ENCODE measurements at places on chromosomes 1 and 21. TPM values are rescaled to one million over a fixed set of nuclear protein-coding genes. Genes with fewer than 3 reads are reported as not detected.
A peak's percentile ranks its signal among the peaks of the same experiment; 100 is the strongest.

DNA sequence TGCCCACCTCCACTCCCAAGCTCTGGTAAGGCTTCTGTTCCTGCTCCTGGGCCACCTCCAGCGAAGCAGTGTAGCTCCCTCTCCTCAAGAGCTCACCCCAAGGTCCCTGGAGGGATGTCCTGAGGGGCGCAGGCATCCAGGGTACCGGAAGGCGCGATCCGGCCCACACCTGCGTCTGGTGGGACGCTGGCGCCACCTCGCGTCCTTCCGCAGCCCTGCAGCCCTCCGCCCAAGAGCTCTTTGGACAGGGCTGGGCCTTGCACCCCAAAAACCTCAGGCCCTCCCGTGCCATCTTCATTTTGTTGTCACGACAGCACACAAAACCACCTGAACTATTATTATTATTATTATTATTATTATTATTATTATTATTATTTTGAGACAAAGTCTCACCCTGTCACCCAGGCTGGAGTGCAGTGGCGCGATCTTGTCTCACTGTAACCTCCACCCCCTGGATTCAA lies 49.2 kb upstream of the PAX7 start:
- DNase-seq = peak; percentile 81
- H3K4me1 ChIP-seq = no peaks in the 10 kb centered on the region
- no peak overlapping the region for H3K27ac ChIP-seq

GRCh38 chr21:19547951-19548840 lies 1144.6 kb upstream of the TMPRSS15 start:
- peaks cover 5% of the 10 kb centered on the region for H3K27me3 ChIP-seq
- no peak for DNase-seq
- peaks cover 57% of the 10 kb centered on the region for H3K36me3 ChIP-seq
- peaks cover 6% of the 10 kb centered on the region for H3K4me1 ChIP-seq
- no peak overlapping the region for H3K4me3 ChIP-seq

- H3K27me3 ChIP-seq = no peaks in the 10 kb centered on the region
- peaks cover 18% of the 10 kb centered on the region for H3K4me1 ChIP-seq
- no peaks in the 10 kb centered on the region for H3K36me3 ChIP-seq
- H3K4me3 ChIP-seq = no peak overlapping the region
- no peak overlapping the region for H3K27ac ChIP-seq
Measured at GRCh38 chr1:162988869-162989268, 80.3 kb upstream of the RGS4 start.

DNA sequence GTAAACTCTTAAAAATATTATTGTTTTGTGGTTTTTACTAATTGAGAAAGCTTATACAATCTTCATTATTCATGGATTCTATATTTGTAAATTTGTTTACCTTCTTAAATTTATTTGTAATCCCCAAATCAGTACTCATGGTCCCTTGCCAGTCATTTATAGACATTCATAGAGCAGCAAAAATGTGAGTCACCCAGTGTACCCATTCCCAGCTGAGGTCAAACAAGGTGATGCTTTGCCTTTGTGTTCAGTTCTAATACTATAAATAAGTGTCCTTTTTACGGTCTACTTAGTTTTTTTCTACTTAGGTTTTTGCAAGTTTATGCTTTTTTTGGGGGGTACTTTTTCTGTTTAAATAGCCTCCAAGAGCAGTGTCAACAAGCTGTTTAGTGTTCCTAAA lies 36.1 kb downstream of the SORT1 start:
- H3K27ac ChIP-seq = no peak overlapping the region
- H3K4me3 ChIP-seq = no peak overlapping the region
- H3K36me3 ChIP-seq = peaks cover 11% of the 10 kb centered on the region
- H3K27me3 ChIP-seq = no peaks in the 10 kb centered on the region
- H3K4me1 ChIP-seq = peaks cover 19% of the 10 kb centered on the region

GRCh38 chr1:56399795-56400194 lies 179.6 kb downstream of the PLPP3 start:
- no peak for DNase-seq
- no peak overlapping the region for H3K4me3 ChIP-seq
- no peaks in the 10 kb centered on the region for H3K36me3 ChIP-seq
- H3K27ac ChIP-seq = no peak overlapping the region
- H3K4me1 ChIP-seq = peaks cover 3% of the 10 kb centered on the region

DNA sequence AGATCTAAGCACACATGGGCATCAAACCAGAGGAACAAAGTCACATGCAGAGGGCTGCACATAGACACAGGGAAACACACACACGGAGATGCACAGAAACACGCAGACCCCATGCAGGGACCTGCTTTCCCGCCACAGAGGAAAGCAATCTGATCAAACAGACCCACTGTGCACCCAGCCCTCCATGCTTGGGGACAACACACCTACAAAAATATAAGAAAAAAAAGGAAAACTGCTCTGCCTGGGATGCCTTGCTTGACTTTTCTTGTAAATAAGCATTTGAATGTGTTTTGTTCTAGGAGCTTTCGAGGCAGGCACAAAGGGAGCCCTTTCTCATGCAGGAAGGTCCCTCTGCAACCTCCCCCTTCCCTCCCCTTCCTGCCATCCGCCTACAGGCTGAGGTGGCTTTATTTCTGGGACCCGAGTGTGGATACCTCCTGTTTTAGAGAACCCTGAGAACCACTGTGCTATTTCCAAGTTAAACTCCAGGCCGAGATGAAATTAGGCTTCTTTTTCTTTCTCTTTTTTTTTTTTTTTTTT lies 3.5 kb upstream of the ICMT start:
- no peak for DNase-seq
- H3K4me3 ChIP-seq = peak overlapping the region; percentile 59
- peaks cover under 1% of the 10 kb centered on the region for H3K36me3 ChIP-seq
- H3K27me3 ChIP-seq = peaks cover 9% of the 10 kb centered on the region

GRCh38 chr1:204390751-204391466 lies 20.7 kb downstream of the PPP1R15B start:
- H3K4me3 ChIP-seq = no peak overlapping the region
- no peak for DNase-seq
- no peaks in the 10 kb centered on the region for H3K4me1 ChIP-seq

DNA sequence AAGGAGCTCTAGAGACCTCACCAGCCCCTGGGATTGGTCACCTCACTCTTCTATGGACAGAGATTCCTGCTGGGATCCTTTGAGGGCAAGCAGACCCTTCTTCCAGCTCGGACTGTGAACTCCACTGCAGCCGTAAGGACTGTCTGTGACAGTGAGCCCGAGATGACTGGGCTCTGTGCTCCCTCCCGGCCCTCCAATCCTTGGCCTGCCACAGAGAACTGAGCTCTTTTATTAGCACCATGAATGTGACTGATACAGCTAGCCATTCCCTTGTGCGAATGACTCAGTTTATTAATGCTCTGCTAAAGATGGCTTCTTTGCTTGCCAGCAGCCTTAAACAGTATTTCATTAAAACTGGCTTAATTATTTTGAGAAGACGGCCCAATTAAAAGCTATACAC lies 194.6 kb upstream of the LMO4 start:
- DNase-seq = no peak
- no peaks in the 10 kb centered on the region for H3K36me3 ChIP-seq
- H3K4me1 ChIP-seq = peaks cover 22% of the 10 kb centered on the region
- H3K4me3 ChIP-seq = no peak overlapping the region

- no peak overlapping the region for H3K4me3 ChIP-seq
- no peaks in the 10 kb centered on the region for H3K36me3 ChIP-seq
- H3K27me3 ChIP-seq = no peaks in the 10 kb centered on the region
- H3K4me1 ChIP-seq = no peaks in the 10 kb centered on the region
- no peak overlapping the region for H3K27ac ChIP-seq
Measured at GRCh38 chr21:35314857-35315582, 265.9 kb upstream of the RUNX1 start.

GRCh38 chr1:226972931-226973330 lies 32.8 kb downstream of the COQ8A start:
- 0 out of 2 replicates have a peak, but pooled peaks cover 3% of the 10 kb centered on the region for H3K4me1 ChIP-seq
- H3K27ac ChIP-seq = no peak overlapping the region
- peaks cover 10% of the 10 kb centered on the region for H3K36me3 ChIP-seq

- no peaks in the 10 kb centered on the region for H3K4me1 ChIP-seq
- DNase-seq = no peak
- H3K4me3 ChIP-seq = no peak overlapping the region
- no peak overlapping the region for H3K27ac ChIP-seq
- H3K27me3 ChIP-seq = no peaks in the 10 kb centered on the region
- H3K36me3 ChIP-seq = no peaks in the 10 kb centered on the region
Measured at GRCh38 chr1:241706257-241706656, 54.2 kb downstream of the WDR64 start.

- DNase-seq = no peak
- no peak overlapping the region for H3K4me3 ChIP-seq
- peaks cover 22% of the 10 kb centered on the region for H3K4me1 ChIP-seq
Measured at GRCh38 chr1:41314376-41315145, 46.7 kb upstream of the FOXO6 start.

GRCh38 chr1:188128761-188129160 lies 1300.0 kb downstream of the PLA2G4A start:
- H3K27ac ChIP-seq = no peak overlapping the region
- H3K27me3 ChIP-seq = no peaks in the 10 kb centered on the region
- no peaks in the 10 kb centered on the region for H3K4me1 ChIP-seq
- H3K4me3 ChIP-seq = no peak overlapping the region

DNA sequence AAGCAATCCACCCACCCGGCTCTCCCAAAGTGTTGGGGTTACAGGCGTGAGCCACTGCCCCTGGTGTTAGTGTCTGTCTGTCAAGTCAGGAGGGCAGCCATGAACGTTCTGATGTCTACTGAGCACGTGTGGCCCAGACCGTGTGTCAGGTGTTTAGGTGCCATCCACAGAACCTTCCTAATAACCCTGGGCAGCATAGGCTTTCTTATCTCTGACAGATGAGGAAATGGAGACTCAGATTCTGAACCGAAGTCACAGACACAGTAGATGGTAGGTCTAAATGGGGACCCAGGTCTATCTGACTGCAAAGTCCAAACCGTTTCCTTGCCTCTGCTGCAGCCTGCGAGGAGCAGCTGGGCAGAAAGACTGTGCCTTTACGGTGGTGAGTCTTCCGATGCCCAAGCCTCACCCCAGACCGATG lies 622 bp upstream of the IL6R start:
- DNase-seq = no peak
- peak overlapping the region; percentile 69 for H3K4me3 ChIP-seq
- no peak overlapping the region for H3K27ac ChIP-seq

DNA sequence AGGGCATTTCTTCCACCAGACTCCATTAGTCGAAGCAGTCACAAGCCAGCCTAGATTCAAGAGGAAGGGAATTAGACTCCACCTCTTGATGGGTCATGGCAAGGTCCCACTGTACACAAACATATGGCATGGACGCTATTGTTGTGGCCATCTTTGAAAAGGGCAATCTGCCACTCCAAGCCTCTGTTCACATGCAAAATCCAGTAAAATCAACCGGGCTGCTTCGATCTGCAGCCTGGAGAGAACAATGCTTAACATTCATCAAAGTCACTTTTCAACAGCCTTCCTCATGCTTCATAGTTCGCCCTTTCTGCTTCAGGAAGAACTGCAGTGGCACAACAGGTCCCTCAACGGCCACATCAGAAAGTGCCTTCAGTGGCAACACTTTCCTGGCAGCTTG lies 28.0 kb upstream of the GJB5 start:
- H3K36me3 ChIP-seq = no peaks in the 10 kb centered on the region
- no peak overlapping the region for H3K27ac ChIP-seq
- H3K27me3 ChIP-seq = peaks cover 19% of the 10 kb centered on the region
- no peak for DNase-seq

DNA sequence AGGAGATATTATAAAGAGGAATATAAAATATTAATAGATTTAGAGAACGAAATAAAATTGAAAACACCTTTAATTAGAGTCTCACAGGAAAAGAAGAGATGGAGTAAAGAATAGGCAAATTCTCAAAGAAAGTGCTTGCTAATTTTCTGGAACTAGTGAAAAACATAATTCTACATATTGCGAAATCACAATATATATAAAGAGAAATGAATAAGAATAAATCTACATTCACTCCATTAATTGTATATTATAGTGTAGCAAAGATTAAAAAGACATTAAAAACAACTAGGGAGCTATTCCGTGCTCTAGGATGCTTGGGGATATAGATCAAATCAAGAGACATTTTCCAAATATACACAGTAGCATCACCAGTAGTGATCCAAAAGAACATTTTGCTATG lies 685.2 kb upstream of the NCAM2 start:
- no peak overlapping the region for H3K27ac ChIP-seq
- H3K36me3 ChIP-seq = peaks cover 14% of the 10 kb centered on the region
- H3K4me1 ChIP-seq = peaks cover 10% of the 10 kb centered on the region

DNA sequence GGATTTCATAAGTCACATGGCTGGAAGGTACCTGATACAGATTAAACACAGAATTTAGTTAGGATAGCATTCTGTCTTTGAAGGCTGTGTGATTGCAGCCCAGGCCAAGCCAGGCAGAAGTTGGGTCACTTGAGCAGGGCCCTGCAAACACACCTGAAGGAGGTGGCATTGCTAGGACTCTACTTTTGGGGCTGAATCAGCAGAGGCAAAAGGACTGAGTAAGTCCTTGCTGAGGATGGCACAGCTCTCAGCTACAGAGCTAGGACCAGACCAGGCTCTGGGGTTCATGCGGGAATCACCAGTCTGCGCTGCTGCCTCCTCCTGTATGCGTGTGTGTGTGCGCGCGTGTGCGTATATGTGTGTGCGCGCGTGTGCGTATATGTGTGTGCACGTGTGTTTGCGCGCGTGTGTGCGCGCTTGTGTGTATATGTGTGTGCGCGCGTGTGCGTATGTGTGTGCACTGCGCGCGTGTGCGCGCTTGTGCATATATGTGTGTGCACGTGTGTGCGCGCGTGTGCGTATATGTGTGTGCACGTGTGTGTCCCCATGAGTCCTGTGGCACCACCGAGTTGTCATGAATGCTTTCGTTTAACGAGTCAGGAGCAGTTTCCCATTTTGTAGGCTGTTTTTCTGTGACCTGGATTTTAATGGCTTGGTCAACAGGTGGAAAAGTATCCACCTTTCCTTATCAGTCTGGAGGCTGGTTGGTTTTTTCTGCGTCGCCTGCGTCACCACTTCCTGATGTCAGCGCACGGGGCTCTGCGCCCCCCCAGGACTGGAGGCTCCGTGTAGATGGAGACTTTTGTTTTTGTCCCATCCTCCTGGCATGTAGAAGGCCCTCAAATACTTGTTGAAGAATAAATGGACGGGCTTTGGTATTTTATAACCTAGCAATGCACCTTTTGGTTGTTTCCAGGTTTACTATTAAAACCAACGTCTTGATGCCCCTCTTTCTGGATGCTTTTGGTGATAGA lies 34.7 kb downstream of the ADARB1 start:
- H3K27ac ChIP-seq = no peak overlapping the region
- H3K27me3 ChIP-seq = no peaks in the 10 kb centered on the region
- H3K4me3 ChIP-seq = no peak overlapping the region
- H3K4me1 ChIP-seq = no peaks in the 10 kb centered on the region
- DNase-seq = no peak

- H3K4me1 ChIP-seq = peaks cover 15% of the 10 kb centered on the region
- DNase-seq = no peak
- H3K4me3 ChIP-seq = no peak overlapping the region
- 0 out of 2 replicates have a peak, but pooled peaks cover under 1% of the 10 kb centered on the region for H3K27me3 ChIP-seq
Measured at GRCh38 chr1:12486401-12487005, 131.5 kb downstream of the DHRS3 start.

PARS2 gene
- 11.5 TPM for total RNA-seq

DNAJC6 gene
- 6.0 TPM for total RNA-seq

LENEP gene
- 0.48 TPM for total RNA-seq

DDR2 gene
- total RNA-seq = 0.85 TPM
